ENCODE measurements at places on chromosomes 5 and 9.
A peak's percentile ranks its signal among the peaks of the same experiment; 100 is the strongest.

DNA sequence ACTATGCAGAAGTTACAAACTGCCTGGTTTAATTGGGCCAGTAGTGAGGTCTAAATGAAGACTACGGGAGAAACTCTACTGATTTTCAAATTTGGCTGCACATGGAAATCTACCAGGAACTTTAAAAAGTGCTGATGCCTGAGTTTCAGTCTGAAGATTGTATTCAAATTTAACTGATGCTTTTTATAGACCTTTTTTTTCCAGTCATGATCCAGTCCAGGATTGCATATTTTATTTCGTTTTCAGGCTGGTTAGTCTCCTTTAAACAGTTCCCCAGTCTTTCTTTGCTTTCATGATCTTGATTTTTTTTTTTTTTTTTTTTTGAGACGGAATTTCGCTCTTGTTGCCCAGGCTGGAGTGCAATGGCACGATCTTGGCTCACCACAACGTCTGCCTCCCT is 23.7 kb upstream of the SPZ1 start:
- DNase-seq, result no peak

GRCh38 chr5:96973532-96974401 is 37.9 kb downstream of the LNPEP start:
- no peak for DNase-seq

- no peak for DNase-seq
These were observed 208.0 kb upstream of the MPDZ start for GRCh38 chr9:13487498-13487897.

GRCh38 chr5:14574891-14575508 is 6.6 kb upstream of the OTULINL start:
- DNase-seq, result peak; percentile 51

- DNase-seq, result no peak
These were observed 124.6 kb upstream of the SARDH start for GRCh38 chr9:133862585-133863256.
